ENCODE measurements at places on chromosomes 2 and 18.
A peak's percentile ranks its signal among the peaks of the same experiment; 100 is the strongest.

DNA sequence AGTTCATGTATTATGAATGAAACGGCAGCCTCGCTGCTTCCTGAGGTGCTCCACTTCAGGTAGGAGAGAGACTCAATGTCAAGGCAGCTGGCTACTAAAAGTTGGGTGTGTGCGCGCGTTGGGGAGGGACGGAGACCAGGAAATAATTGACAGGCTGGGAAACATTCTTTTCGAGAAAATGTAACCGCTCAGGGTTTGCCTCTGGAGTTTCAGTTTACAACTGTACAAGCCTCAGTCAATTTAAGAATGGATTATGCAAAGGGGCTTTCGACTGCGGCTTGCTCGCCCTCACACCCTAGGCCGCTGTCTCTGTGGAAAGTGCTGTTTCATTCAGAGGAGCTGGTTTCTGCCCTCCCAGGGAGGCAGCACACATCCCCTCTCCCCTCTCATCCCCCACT is 4.4 kb upstream of the SPRED2 start:
- DNase-seq: no peak

- no peak for DNase-seq
Observed at GRCh38 chr2:164458792-164459191, 162.5 kb downstream of the GRB14 start.

DNA sequence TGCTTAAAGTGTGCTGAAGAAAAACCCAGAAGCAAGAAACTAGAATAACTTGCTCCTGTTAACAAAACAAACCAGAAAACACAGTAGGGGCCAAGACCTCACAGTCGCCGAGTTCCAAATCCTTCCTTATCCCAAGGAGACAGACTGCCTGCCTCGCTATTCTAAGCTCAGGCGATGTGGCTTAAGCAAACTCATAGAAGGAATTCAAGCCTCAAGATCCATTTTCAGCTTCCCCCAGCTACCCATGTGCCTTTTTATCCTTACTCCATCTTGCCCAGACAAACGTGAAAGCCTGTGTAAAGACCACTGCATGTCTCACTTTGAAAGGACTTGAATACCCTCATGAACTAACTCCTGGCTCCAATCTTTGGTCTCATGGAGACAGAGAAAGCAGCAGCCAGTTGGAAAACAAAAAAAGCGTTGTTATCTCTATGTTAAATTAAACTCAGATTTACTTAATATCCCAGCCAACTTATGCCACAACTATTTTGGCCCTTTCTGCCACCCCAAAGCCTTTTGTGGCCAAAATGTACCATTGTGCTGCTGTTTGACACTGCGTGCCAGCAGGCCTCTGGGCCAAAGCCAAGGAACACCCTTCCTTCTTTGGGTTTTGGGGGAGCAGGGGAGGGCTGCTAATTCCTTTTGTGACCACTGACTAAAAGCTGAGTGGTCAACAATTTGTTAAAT is 123.2 kb upstream of the FZD5 start:
- DNase-seq: no peak

GRCh38 chr2:163659224-163659623 is 76.6 kb downstream of the FIGN start:
- no peak for DNase-seq

DNA sequence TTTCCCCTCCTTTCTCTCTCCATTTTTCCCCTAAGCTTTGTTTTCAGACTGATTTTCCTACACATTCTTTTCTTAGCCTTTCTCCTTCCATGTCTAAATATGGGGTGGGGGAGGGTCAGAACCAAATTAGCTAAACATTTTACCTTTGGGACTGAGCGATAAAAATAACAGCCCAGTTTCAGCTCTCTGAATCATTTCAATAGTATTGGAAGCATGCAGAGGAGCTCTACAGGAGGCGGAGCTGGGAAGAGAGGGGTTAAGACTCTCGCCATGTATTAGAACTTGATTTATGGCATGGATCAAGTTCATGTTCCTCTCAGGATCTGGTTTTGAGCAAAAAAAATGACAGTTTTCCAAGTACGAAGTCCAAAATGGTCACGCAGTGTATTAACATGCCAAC is 109.1 kb downstream of the CPO start:
- DNase-seq: no peak

DNA sequence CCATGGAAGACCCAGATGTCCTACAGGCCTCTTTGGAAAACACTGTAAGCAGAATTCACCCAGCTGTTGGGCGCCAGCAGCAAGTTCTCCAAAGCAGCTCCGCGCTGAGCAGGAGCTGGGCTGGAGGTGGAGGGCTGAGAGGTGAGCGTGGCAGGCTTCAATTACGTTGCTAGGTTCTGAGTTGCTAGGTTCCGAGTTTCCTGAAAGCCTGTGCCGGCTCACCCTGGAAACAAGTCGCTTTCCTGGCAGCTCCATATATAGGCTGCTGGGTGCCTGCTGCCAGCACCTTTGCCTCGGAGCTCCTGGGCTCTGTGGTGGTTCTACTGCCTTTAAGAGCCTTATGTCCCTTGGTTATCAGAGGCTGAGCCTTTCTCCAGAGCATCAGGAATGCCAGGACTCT is 14.4 kb upstream of the EGR4 start:
- no peak for DNase-seq

- no peak for DNase-seq
Observed at GRCh38 chr2:50647381-50647780, 384.6 kb downstream of the NRXN1 start.

DNA sequence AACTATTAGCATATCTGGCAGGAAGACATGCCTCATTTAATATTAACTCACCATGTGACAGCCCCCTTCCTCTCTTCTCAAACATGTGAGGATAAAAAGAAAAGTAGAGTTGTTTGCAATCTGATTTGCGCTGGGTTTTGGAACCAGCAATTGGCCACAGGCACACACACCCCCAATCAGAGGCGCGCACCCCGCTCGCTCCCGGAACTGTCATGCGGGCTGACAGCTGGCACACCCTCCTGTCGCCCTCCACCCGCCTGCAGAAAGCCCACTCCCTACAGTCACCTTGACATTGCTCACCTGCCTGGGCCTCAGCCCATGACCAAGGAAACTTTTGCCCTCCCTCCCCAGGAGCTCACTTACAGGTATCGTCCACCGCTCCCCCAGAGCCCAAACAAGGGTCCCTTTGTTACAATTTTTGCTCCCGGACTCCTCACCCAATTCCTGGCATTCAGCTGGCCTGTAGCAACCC is 1.1 kb downstream of the COBLL1 start:
- DNase-seq: peak; percentile 69

- no peak for DNase-seq
Observed at GRCh38 chr2:168519534-168520308, 63.6 kb downstream of the CERS6 start.

GRCh38 chr18:41587976-41588375 is 367.1 kb upstream of the PIK3C3 start:
- no peak for DNase-seq

DNA sequence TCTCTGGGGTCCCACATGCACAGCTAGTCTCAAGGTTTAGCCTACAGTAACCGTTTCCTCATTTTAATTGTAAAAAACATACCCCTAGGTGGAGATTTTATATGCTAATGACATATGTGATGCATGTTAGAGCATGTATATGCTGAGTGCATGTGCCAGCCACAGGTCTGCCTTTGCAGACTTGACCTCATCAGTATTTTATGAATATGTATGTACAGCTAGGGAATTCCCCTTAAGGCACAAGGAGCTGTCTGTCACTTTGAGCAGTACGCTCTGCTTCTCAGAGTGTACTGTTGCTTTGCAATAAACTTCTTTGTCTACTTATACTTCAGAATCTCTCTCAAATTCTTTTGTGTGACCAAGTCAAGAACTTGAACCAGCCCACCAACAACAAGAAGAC is 131.2 kb upstream of the ERBB4 start:
- no peak for DNase-seq

DNA sequence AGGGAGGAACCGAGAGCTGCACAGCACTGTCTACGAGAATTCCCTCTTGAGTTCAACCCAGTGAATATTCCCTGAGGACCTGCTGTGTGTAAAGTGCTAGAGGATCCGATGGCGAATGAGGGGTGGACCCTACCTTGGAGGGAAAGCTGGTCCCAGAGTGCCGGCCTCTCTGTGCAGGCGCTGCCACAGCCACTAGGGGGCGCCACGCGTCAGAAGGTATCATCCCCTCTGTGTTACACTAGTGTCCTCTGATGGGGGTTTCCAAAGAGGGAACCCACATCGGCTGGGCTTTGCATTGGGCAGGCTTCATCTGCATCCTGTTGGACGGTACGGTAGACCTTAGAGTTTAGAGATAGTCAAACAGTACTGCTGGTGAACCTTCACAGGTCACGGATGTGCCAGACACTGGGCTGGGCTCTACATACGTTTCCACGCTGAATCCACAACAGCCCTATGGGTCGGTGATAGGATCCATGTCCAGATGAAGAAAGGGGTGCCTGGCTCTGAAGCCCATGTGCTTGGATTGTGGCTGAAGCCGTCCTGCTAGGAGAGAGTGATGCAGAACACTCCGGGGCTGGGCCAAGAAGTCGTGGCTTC is 39.0 kb downstream of the COA5 start:
- DNase-seq: no peak

DNA sequence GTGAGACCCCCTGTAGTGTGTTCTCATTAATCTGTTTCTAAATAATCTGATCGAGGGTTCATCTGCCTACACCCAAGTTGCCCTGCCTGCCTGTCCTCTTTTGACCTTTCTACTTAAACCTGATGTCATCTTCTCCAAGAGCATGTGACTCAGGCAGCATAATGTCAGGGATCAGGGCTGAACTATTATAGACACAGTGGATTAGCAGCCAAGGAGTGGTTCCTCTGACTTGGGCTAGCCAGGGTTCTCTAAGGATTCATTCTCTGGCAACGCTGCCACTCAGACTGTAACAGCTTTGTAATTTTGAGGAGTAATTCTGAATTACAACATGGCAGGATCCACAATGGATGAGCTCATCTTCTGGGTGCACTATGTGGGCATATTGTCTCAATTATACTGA is 124.0 kb downstream of the MDH1 start:
- DNase-seq: no peak

DNA sequence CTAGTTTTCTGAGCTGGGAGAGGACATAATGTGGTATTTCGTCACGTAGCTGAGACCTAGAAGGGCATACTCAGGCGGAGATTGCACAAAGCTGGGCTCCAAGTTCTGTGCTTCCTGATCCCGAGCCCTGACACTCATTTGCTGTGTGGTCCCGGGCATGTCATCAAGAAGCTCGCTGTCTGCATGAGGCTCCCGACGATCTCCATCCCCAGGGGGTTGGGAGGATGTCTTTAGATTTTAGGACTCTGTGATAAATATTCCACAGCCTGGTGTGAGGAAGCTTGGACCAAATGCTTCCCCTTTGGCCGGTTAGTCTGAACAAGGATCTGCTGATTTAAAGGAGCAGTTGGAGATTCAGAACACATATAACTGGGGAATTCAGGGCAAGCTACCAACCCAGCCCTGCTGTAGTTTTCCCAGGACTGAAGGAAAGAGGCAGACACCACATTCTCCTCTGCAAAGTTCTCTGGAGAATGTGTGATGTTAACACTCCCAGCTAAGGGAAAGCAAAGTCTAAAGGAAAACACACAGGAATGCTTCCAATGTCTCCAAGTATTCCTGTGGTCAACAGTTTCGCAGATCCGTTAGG is 2.3 kb downstream of the KCNE4 start:
- peak; percentile 76 for DNase-seq

DNA sequence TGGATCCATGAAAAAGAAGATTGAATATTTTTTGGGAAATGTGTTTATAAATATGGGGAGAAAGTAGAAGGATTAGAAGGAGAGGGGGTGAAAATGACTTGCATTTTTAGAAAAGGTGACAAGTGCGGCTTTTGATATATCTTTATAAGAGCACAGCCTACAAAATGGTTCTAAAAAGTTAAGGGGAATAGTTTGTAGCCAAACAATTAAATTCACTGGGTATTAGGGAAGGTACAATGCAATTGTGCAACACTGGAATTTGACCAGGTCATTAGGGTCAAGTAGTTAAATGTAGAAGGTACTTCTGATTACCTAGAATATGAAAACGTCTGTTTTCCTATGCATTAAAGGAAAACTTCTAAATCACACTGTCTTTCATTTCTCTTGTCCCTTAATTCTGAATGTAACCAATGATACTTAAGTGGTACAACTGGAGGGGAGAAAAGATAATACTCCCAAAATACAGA is 44.5 kb upstream of the SERTAD2 start:
- no peak for DNase-seq

GRCh38 chr2:216774620-216775019 is 79.3 kb upstream of the IGFBP5 start:
- DNase-seq: no peak

- no peak for DNase-seq
Observed at GRCh38 chr2:168948621-168949212, 47.6 kb downstream of the G6PC2 start.

GRCh38 chr18:23127090-23127489 is 8.2 kb upstream of the CABLES1 start:
- DNase-seq: no peak

DNA sequence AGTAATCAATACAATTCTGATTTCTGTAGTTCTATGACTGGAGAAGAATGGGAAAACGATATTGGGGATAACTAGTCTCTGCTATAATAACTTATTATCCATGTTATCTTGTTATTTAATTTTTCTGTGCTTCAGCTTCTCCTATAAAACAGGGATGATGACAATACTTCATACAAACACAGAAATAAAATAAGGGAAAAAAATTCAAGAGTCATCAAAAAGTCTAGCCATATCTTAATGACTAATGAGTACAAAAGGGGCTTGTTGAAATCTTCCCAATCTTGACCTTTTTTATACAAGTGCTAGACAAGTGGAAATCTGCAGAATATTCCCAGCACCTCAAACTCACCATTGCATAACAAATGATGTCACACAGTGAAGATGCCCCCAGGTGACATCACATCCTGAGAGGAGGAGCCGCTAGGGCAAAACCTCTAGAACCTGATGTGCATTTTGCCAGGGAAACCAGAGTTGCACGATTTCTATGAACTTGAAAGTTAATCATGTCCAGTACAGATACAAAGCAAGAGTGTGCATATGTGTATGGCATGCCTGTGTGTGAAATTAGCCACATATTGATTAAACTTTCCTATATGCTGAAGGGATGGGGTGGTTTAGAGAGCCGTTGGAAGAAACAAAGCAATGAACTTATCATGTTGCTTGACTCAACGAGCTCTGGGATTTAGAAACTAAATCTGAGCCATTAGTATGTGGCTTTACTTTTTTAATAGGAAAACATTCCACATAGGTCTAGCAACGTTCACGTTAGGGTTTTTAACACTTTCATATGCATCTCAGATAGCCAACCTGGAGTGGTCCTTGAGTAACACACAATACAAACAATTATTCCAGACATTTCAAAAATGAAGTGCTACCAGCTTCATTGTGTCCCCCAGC is 278.9 kb downstream of the SLC4A3 start:
- no peak for DNase-seq

- no peak for DNase-seq
Observed at GRCh38 chr2:40093021-40093675, 314.1 kb upstream of the THUMPD2 start.

GRCh38 chr2:101251844-101252407 is 760 bp upstream of the CNOT11 start:
- DNase-seq: no peak

GRCh38 chr2:198615972-198616371 is 811.6 kb downstream of the PLCL1 start:
- no peak for DNase-seq

GRCh38 chr2:50196775-50197480 is 835.0 kb downstream of the NRXN1 start:
- no peak for DNase-seq

- no peak for DNase-seq
Observed at GRCh38 chr2:84450288-84451227, 8.5 kb downstream of the SUCLG1 start.

All from left forelimb (tissue), 1 donor.